ENCODE measurements at places on chromosomes 6 and 20.
A peak's percentile ranks its signal among the peaks of the same experiment; 100 is the strongest.

DNA sequence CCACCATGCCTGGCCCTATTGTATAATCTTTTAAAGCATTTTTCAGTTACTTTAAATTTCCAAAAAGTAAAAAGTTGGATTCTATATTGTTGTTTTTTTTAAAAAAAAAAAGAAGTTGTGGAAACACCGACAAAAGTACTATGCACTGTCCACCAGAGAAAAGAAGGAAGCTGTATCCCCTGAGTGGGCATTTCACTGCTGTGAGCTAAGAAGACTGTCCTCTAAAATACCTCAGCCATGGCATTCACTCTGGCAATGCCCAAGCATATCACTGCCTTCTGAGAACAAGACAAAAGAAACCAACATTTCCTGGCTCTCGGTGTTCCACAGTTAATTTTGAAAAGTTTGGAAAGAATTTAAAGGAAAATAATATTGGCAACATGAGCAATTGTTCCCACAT is 117.8 kb downstream of the IPCEF1 start:
- no peak for DNase-seq

GRCh38 chr6:41318261-41318653 is 17.2 kb upstream of the NCR2 start:
- DNase-seq, result no peak

DNA sequence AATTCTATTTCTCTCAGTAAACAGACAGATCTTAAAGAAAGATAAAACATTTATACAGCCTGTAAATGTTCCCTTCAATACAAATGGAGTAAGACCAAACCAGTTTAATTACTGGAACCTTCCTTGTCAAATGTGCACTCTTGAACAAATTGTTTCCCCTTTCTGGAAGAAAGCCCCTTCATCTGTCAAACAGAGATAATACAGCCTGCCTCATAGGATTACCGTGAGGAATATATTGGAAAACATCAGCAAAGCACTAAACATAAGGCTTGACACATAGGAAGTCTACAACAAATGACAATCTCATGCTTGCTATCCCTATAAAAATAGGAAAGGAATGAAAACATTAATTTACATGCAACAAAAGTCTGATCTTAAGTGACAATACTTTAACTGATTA is 173.8 kb downstream of the PTPRK start:
- no peak for DNase-seq

DNA sequence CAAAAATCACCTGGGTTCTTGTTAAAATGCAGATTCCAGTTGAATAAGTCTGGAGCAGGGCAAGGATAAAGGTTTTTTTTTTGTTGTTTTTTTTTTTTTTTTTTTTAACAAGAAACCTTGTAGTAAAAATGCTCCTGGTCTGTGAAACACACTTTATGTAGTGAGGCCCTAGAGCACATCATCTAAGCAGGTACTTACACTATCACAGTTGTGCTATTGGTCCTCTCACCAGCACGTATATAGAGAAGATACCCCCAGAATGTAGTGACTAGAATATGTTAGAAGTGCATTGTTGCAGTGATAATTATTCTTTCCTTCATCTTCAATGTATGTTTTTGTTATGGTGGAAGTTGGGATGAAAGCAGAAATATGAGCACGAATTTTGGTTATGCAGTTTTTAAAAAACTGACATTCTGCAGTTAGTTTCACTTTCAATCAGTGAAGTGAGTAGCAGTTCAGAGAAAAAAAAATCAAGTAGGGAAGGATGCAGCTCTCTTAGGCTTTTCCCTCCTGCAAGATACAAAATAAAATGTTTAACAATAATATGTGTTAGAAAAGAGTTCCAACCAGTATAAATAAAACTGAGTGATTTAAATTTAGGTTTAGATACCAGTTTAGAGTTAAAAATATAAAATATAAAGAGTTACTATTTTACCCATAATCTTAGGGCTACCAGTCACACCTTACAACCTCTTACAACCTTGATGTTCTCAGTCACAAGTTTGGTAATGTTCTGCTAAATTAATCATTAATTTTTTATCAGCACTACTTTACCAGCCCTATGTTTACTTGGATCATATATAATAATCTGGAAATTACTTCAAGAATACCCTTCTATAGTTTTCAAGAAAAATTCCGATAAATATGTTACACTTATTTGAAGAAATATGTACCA is 9.2 kb upstream of the DEFB113 start:
- DNase-seq, result no peak

GRCh38 chr20:39849171-39849570 is 839.9 kb downstream of the MAFB start:
- DNase-seq, result no peak

- no peak for DNase-seq
These were observed 112.6 kb downstream of the PLCB1 start for GRCh38 chr20:8244637-8245036.

GRCh38 chr20:40464731-40465208 is 224.3 kb downstream of the MAFB start:
- DNase-seq, result no peak

DNA sequence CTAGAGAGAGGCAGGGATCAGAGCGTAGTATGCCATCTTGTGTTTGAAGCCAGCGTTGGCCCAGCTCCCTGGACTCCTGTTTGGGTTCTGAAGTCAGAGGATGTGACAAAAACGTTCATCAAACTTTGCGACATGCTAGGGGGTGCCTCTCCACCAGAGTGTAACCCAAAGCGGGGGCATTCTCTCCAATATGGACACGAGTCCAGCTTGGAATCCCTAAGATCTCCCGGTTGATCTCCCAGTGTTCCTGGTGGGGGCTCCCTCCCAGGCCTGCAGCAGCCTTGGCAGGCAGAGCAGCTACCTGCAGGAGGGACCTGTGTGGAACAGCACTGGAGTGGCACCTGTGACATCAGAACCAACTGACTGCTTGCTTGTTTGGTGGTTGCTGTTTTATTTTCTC is 218.8 kb upstream of the ECI2 start:
- DNase-seq, result no peak

GRCh38 chr6:48996461-48997119 is 466.5 kb downstream of the MMUT start:
- DNase-seq, result no peak

GRCh38 chr6:116127771-116128493 is 2.0 kb upstream of the COL10A1 start:
- DNase-seq, result peak; percentile 16

GRCh38 chr6:138957484-138957883 is 30.6 kb downstream of the REPS1 start:
- DNase-seq, result peak; percentile 14

- no peak for DNase-seq
These were observed 60.8 kb downstream of the OGFRL1 start for GRCh38 chr6:71349395-71349794.

DNA sequence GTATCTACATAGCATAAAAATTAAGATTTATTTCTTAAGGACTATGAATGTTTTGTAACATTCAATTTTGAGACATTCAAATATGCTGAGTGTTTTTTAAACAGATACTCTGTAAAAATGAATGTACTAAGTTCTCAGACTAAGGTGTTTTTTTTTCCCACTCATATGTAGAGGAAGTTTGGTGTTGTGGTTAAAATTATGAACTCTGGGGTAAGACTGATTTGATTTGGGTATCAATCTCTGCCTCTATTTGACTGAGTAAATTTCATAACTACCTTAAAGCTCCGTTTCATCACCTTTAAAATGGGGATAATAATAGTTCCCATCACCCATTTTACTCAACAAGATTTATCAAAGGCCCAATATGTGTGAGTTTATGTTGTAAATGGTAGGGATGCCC is 386.6 kb upstream of the FLRT3 start:
- DNase-seq, result no peak

DNA sequence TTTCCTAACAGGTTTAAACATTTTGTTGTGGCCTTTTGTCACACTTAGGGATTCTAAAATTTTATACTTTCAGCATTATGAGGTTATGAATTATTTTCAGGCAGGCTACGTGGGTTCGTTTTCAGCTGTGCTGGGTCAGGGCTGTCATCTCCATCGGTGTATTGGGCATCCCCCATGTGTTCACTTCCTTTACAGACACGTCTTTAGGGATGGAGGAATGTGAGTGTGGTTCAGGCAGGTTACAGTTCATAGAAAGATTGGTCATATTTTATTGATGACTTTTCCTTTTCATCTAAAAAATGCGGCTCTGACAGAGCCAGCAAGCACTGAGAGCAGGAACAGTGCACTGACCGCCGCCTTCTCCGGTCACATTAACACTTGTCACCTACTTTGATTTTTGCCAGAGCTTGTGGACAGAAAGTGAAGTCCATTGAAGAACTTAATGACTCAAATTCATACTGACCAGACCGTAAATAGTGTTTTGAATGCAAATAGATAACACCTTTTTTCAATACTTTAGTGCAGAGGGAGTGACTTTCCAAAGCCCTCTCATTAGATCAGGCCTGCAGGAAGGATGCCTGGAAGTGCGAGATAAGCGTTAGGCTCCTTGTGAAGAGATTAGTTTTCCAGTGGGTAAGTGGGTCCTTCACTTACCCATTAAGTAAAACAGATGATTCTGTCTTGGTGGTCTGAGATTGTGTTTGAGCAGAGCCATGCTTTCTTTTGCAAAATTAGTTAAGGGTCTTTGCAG is 113.1 kb downstream of the TIAM2 start:
- DNase-seq, result no peak

GRCh38 chr20:34246126-34246626 is 5.0 kb downstream of the ASIP start:
- no peak for DNase-seq

DNA sequence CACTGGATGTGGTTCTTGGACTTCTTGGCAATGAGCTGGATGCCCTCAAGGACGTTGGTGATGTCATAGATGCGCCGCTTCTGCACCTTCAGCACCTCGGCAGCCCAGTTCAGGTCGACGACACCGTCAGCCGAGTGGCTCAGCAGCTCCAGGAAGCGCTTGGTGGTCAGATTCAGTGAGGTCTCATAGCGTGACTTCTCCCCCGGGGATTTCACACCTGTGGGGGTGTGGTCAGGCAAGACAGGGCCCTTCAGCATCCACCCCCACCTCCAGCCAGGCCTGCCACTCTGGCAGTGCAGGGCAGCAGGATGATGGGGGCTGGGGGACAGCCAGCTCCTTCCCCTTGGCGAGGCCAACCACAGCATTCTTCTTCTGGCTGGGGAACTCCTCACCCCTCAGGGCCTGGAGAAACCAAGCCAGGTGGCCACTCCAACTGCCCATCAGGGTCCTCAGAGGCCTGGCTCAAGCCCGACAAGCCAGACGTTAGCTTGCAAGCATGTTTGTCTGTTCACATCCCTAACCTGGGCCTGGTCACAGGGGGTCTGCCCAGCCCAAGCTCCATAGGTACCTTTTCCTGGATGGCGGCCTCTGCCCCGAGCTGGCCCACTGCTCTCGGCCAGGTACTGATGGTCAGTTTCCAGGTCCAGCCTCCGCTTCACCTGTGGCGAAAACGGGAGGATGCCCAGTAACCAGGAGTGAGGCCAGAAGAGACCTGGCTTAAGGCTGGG is 5.7 kb upstream of the NECAB3 start:
- DNase-seq, result no peak

GRCh38 chr6:141532211-141532610 is 600.5 kb upstream of the GJE1 start:
- DNase-seq, result no peak

DNA sequence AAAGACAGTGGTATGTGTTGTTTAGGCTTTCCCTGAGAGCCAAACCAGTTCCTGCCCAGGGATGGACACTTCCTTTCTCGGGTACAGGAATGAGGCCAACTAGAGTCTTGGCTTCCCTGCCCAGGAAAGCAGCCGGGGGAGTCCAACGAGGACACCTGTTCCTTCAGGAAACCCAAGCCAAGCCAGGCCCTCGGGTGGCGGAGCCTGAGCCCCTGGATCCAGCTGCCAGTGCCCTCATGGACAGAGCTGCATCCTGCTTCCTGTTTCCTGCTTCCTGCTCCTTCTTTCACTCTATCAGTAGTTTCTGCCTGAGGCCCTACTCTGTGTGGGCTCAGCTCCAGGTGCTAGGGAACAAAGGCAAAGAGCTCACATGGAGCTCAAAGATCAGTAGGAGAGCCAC is 7.9 kb upstream of the SIRPA start:
- DNase-seq, result no peak

Measured in GM04503 (cell line).